Colonic mucosa (tissue), 4 donors: ENCODE measurements at places on chromosomes 12 and 14.
A peak's percentile ranks its signal among the peaks of the same experiment; 100 is the strongest.

DNA sequence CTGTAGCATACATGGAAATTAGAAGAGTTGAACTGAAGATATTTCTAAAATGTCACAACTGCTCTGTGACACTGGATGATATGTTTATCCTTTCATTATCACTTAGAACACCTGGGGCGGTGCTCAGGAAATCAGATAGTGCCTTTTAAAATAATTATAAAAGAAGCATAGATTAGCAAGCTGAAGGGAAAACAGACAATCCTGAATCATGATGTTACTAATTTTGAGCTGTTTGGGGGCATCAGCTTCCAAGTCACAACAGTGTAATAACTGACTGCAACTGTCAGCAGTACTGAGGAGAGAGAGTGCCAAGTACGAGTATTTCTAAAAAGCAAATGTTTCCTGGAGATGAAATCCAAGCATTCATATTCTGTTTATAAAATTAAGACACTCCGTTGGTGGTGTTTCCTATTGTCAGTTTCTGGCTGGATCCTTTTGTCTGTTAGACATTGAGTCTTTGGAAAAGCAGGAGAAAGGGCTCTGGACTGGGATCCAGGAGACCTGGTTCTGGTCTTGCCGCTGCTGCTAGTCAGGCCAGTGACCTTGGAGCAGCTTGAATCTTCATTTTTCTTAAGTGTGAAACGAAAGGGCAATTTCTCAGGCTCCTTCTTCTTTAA, 380.1 kb downstream of the EGLN3 start:
- no peak for DNase-seq

DNA sequence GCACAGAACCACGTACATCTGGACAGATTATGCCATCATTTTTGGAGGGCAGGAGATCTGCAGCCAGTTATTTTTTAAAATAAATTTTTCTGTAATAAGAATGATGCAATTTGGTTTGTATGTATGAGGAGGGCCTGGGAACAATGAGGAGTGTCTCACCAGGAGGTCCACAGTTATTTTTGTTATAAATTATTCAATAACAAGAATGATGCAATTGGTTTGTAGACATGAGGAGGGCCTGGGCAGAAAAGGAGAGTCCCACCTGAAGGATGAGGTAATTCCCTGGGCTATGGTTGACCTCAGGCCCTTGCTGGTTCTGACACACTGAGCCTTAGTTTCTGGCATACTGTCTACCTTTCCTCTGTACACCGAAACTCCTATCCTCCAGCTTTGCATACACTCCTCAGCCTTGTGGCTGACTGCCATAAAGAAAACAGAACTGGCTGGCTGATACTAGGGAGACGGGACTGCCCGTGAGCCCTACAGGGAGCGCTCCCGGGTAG, 9.0 kb upstream of the DCD start:
- DNase-seq = no peak

DNA sequence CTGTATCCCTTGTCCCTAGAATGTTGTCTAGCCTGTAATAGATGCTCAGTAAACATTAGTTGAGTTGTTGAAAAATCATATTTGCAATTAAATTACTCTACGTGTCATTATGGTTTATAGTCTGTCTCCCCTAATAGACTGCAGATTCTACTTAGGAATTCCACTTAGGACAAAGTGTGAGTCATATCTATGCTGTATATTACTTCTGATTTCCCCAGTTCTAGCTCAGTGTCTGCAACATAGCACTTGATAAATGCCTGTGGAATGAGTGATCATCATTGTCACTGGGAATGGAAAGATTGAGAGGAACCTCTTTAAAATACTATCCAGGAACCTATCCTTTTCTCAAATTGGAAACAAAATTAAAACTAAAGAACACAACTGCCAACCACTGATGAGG, 99.3 kb downstream of the TBX5 start:
- no peak for DNase-seq

GRCh38 chr14:95301527-95302187, 18.1 kb downstream of the CLMN start:
- DNase-seq = no peak

DNA sequence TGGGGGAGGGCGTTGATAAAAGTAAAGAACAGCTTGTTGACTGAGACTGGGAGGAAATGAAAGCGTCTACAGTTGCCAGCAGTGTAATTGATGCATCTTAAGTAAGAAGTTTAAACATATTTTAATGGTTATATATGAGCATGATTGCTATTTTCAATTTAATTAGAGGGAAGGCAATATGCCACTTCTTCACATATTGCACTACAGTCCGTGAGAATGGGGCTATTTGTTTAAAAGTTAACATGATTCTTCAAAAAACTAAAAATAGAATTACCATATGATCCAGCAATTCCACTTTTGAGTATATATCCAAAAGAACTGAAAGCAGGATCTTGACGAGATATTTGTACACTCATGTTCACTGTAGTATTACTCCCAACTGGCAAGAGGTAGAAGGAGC, 38.3 kb upstream of the PPP2R5E start:
- no peak for DNase-seq

DNA sequence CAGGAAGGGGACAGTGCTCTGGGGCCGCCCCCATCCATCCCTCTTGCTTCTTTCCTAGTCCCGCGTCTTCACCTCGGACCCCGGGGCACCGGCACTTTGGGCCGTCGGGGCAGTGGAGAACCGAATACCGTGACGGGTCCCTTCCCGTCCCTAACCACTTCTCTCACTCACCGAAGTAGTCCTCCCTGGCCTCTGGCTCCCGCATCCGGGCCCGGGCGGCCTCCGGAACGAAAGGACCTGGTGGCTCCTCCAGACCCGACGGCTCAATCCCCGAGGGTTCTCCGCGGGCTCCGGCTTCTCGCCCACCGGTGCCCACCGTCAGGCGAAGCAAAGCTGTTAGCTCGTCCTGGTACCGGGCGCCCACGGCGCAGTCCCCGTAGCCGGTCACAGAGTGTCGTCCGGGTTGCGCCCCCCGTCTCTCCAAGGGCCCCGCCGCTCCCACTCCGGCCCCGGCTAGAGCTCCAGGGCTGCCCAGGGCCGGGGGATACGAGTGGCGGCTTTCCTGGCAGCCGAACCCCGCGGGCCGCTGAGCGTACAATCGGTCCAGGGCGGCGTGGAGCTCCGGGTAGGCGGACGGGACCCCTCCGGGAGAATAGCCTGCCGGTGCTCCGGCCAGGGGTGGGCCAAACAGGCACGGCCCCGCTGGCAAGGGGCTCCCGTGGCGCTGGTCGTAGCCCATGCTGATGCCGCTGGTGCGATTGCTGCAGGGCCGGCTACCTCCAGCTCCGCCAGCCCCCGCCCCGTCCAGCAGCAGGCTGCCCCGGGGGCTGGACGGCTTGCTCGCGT, 1.1 kb downstream of the AJUBA start:
- DNase-seq = no peak

DNA sequence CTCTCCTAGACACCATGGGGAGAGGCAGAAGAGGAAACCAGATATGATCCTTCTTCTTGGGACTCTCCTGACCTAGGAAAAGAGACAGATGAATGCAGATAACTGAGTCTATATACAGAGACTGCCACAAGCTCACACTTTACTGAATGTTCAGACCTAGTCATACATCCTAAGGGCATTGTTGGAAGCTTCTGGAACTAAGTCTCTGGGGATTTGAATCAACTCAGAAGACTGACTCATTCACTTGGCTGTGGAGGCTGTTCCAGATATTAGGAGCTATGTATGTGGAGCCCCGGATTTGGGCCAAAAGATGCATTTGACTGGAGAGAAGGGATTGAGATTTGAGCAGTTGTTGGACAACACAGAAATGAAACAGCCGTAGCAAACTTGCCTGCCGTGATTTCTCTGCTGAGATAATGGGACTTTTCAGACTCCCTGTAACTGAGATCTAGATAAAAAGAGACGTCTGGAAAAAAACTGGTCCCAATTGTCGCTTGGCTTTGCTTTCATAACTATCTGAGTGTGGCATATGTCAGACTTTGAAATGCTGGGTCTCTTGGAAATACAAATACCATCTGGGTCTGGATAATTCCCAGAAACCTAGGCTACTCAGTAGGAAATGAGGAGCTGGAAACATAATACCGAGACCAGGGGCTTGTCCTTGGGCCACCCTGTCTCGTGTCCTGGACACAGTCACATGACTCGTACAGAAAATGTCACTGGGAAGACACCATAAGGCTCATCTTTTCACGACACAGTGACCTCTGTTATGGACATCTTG, 396.8 kb downstream of the NUAK1 start:
- peak; percentile 23 for DNase-seq
